ENCODE measurements at places on chromosomes 4 and X.

GRCh38 chrX:96181605-96182004 is 503.0 kb upstream of the DIAPH2 start:
- no peak for DNase-seq

GRCh38 chrX:36867143-36867542 is 141.0 kb upstream of the FAM47C start:
- peak; percentile 2 for DNase-seq

- peak; percentile 29 for DNase-seq
Measured at GRCh38 chr4:64584981-64585557, 175.8 kb upstream of the TECRL start.

- DNase-seq: no peak
Measured at GRCh38 chr4:47213539-47213938, 182.2 kb downstream of the GABRB1 start.

DNA sequence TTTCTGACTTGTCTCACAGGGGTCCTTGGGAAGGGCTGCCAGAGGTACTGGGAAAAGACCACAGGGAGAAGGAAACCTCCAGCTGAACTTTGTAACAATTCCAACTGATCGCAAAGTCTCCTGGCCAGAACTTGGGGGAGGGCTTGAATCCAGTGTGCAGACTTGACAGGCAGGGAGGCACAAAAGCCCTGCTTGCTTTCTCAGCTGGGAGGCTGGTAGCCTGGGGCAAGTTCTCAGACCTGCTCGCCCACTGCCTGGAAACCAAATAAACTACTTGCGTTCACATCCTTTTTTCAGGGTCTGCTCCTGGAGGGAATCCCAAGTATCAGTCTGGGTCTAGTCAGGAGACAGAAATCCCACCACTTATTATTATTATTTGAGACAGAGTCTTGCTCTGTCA is 48.0 kb upstream of the CASK start:
- no peak for DNase-seq

GRCh38 chrX:110432091-110432905 is 73.7 kb downstream of the RTL9 start:
- no peak for DNase-seq

GRCh38 chr4:31442236-31442635 is 722.1 kb downstream of the PCDH7 start:
- DNase-seq: no peak

- DNase-seq: no peak
Measured at GRCh38 chr4:40960941-40961340, 211.2 kb downstream of the NSUN7 start.

- DNase-seq: no peak
Measured at GRCh38 chr4:11021333-11021732, 336.8 kb upstream of the CLNK start.

DNA sequence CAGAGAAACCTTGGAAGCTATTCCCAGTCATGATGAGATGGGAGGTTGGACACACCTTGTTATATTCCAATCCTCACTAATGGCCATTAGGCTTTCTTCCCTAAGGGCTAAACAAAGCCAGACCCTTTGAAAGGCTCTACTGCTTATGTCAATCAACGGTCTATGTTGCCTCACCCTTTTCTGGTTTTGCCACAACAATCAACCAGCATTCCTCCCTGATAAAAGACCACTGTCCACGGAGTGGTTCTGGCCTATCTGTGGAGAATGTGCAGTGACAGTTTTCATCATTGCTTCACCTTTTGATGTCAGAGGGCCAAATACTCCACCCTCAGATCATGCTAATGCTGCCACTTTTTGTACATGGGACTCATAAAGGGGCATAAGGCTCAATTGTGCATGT is 913.4 kb downstream of the RPA4 start:
- DNase-seq: no peak

DNA sequence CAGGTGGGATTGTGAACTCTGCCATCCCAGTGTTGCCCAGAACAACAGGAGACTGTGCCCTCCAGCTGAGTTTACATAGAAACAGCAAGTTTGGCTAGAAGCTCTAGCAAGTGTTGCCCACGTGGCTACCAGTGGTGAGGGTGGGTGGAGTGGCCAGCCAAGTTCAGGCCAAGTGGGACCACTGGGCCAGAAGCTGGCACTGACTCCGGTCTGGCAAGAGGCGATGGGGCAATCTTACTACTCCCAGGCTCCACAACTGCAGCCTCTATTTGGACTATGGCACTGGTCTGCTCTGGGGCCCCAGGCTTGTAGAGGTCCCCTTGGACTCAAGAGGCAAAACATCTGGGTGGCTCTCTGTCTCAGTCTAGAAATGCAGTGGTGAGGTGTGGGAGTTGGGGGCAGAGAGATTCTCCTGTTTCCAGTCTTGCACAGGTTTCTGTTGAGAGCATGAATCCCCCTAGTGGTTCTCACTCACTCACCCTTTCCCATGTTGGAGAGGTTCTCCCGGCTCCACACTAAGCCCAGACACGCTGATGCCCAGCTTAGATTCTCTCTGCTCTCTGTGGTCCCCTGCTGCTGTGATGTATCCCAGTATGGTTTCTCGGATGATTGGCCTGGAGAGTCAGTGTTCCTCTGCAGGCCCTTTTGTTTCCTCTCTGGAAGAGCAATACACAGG is 615.3 kb downstream of the PDHA2 start:
- no peak for DNase-seq

- no peak for DNase-seq
Measured at GRCh38 chr4:151103758-151104157, 4.3 kb downstream of the RPS3A start.
